ENCODE measurements at places on chromosomes 12 and 14.

DNA sequence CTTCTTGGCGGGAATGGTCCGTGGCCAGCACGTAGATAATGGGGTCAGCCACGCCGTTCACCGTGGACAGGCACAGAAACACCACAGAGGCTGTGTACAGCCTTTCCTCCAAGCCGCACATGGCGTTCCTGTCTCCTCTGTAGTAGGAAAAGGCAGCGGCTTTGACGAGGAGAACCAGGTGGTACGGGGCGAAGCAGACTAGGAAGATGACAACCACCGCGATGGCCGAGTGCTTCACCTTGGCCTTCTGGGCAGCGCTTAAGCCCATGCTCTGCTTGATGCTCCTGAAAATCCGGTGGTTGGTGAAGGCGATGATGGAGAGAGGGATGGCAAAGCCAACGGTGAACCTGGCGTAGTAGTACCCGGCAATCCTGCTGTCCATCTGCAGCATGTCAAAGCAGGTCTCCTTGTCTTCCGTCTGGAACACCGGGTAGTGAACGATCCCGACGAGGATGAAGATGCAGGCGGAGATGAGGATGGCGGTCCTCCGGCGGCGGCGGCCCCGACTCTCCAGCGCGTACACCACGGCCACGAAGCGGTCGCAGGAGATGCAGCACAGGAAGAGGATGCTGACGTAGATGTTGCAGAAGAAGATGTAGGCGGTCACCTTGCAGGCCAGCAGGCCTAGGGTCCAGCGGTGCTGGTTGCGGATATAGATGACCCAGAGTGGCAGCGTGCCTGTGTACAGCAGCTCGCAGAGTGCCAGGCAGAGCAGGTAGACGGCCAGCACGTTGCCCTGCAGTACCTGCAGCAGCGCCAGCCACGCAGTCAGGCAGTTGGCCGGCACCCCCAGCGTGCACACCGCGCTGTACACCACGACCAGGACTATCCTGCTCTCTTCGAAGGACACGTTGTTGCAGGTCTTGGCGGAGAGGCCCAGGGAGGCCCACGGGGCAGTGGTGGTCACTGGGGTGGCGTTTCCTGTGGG is 13.8 kb downstream of the GPR132 start:
- DNase-seq: no peak

DNA sequence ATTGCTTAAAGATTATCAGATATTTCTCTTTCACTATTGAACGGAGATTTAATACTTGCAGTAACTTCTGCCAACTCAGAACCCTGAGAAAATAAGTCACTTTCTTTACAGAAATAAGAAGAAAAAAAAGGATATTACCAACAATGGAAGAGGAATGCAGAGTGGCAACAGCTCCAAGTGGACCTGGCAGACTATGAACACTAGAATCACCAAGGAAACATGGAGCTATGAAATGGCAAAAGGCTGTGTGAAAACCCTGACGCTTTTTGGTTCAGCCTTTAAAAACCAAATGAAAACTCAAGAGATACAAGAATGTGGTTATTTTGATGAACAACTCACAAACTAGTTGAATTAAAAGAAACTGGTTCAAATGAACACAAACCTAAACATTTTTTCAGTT is 17.7 kb downstream of the DTD2 start:
- DNase-seq: no peak

- no peak for DNase-seq
Observed at GRCh38 chr12:54363618-54364017, 668 bp downstream of the GPR84 start.

DNA sequence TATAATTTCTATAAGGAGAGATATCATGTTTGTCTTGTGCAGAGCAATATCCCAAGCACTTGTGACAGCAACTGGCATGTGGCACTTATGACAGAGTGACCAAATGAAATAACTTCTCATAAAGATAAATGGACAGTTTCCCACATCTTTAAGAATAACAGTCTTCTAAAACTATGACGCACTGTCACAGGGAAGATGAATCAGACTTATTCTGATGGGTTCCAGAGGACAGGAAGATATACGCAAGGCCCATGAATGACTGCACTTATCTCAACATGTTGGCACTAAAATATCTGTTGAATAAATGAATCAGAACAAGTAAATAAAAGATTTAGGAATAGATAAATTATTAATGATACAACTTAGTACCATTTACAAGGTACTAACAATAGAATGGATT is 465.8 kb upstream of the SYT1 start:
- DNase-seq: no peak

DNA sequence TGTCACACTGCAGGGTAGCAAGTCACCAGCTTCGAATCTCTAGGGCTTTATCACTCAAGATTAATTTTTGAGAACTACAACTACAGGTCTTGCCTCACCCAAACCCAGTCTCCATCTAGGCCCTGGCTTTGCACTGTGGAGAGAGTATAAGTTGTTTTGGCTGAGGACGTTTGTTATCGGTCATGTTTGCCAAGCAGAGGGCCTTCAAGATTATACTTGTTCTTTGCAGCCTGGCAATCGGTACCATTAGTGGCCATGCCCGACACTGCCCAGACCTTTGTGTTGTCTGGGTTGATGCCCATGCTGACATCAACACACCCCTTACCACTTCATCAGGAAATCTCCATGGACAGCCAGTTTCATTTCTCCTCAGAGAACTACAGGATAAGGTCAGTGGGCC is 25.7 kb downstream of the ARG2 start:
- DNase-seq: no peak

DNA sequence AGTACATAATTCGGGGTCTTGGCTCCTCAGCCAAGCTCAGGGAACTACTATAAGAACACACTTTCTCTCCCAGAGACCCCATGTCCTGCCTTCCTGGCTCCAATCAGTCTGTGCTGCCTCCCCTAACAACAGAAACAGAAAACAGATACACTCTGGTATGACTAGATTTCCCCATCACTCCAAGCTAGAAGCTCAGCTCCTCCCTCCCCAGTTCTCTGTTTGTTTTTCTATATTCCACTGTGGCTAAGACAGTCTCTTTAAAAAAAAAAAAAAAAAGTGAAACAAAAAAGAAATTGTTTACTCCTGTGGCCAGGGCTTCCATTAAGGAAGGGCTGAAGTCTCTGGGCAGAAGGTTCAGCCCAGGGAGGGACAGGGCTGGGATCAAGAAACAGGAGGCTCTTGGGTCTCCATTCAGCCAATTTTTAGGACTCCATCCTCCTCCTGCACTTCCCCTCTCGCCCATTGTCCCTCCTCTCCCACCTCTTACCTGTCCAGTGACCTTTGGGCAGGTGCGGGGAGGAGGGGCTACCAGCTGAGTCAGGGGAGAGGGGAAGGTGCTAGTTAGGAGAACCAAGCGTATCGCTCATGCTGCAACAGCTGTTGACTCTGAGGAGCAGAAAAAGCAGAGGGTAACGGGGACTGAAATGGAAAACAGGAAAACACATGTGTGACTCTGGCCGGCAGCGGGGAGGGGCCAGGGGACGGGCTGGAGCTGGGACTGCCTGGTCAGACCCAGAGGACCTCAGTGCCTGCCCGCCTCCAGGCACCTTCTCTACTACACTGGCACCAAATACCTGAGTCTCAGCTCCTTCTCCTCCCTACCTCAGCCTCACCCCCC is 4.1 kb upstream of the SLC7A7 start:
- no peak for DNase-seq

DNA sequence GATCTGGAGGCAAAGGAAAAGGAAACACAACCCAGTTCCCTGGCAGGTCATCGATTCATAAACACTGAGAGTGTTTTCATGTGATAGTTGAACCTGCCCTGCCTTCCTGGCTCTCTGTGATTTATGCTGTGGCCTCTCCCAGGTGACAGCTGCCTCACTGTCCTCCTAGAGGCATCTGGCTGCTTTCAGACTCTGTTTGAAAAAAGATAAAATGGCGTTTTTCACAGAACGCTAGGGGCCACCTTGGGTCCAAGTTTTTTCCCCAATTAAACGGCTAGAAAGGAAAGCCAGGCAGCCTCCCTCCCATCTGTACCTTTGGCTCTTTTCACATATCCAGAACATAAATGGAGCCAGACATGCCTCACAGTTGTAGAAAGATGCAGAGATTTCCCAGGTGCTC is 252.6 kb upstream of the CCDC196 start:
- no peak for DNase-seq

- no peak for DNase-seq
Observed at GRCh38 chr12:885701-886100, 63.8 kb downstream of the RAD52 start.

DNA sequence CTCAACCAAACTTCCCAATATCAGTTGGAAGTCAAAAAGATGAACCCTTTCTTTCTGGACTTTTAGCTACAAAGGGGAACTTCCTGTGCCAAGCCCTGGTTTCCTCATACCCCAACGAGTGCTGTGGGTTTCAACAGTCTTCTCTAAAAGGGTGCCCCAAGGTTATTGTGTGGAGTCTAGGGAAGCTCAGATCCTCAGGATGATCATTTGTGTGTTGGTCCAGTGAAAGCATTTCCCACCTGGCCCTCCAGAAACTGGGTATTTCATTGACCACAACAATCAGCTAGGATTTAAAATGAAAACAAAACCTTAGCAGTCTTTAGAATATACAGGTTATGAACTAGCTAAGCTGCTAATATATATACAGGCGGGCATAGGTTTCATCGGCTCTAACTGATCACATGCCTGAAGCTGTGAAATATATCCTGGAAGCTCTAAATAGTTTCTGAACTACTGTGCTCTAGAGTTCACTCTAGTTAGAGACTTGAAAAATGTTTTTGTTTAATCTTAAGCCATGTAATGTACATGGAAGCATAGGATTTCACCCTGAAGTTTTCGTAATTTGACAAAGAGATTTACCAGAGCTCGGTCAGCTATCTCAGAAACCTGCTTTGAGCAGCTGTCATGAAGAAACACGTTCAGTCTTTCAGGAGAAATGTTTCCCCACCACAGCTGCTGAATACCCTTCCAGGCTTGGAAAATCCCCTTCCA is 29.6 kb downstream of the P2RX4 start:
- DNase-seq: no peak

DNA sequence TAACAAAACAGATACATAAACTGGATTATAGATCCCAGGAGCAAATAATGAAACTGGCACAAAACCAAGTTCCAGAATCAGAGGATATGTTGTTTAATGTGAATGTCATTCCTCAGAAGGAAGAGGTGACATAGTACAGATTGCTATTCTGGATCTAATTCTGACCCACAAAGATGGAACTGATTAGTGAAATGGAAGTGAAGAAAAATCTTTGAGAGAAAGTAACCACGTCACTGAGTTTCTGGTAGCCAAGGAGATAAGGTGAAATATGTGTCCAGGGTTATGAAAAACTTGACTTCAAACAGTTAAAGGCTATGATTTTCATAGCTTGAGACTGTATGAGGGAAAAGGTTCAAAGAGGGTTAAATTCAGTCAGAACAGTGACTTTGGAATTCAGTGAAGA is 8.3 kb downstream of the OR10AD1 start:
- no peak for DNase-seq

- no peak for DNase-seq
Observed at GRCh38 chr12:105406497-105406896, 76.0 kb downstream of the C12orf75 start.

GRCh38 chr14:89399594-89400068 is 17.4 kb downstream of the FOXN3 start:
- no peak for DNase-seq

DNA sequence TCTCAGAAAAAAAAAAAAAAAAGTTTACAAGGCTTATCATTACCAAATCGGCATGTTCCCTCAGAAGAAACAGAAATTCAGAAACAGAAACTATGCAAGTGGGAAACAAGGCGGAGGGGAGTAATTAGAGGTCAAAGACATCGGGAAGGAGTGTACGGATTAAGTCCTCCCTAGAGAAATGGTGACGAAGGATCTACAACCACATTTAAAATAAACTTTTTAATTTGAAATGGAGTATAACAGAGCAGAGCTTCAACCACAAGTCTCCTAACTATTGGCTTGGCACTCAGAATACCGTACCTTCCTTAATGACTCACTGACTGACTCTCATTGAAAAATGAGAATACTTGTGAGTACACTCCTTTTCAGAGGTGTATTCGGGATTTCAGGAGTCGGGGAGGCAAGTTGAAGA is 908 bp downstream of the ENTPD5 start:
- no peak for DNase-seq

DNA sequence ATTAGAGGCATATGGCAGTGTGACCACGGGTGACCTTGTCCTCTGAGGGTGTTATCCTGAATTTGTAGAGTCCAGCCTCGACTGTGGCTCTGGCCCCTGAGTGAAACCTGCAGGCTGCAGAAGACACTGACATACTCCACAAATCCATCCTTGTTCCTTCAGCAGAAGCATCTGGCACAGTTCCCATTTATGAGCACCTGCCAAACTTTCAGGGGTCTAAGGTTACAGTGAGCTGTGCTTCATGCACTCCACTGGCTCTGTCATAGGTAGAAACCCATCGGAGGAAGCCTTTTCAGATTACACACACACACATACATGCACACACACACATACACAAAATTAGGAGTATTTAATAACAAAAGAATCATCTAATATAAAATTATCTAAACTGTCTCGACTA is 13.6 kb upstream of the NUAK1 start:
- DNase-seq: no peak

- no peak for DNase-seq
Observed at GRCh38 chr14:93135399-93135798, 19.7 kb upstream of the ITPK1 start.

DNA sequence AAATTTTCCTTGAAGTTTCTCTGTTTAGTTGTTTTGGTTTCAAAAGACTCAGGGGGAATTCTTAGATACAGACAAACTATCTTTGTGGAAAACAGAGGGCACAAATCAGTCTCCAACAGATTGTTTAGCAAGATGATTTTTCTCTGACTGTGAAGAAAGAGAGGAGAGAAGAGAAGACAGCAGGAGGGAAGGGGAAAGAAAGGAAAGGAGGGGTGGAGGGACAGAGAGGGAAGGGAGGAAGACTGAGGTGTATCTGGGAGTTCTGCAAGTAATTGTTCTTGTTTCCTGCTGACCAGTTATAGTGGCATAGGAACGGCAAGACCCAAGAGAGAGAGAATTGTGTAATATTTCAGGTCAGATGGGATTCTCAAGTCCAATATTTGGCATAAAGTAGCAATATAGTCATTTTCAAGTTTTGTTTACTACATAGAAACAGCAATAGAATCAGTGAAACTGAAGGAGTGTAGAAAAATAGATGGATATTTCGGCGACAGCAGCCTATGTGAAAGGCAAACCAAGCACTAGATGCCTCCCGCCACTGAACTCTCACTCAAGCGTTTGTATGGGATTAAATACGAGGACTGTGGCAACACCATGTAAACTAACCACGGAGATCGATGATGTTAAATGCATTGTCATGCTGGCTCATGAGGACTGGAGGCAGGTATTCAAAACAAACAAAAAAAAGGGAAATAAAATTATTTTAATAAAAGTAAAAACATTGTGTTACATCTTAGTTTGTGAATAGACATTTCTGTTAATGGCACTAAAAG is 342.5 kb downstream of the SLC16A7 start:
- no peak for DNase-seq

- no peak for DNase-seq
Observed at GRCh38 chr14:73746520-73747378, 32.6 kb upstream of the PNMA1 start.

GRCh38 chr14:75392686-75393641 is 34.9 kb upstream of the JDP2 start:
- no peak for DNase-seq

DNA sequence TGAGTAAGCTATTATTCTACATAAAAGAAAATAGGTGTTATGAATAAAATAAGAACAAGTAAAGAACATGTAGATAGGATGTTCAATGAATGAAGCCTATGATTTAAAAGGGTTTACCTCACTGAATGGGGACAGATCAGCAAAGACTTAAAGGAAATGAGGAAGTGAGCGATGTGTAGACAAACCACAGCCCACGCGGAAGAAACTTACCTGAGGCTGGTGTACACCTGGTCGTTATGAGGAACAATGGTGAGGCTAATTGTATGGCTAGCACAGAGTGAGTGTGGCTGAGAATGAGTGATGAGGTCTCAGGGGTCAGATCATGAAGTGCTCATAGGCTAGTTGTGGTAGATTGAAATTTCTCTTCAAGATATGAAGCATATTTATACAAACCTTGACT is 221.7 kb downstream of the ALG10B start:
- DNase-seq: no peak

Measured in activated T-helper 9 cell treated with anti-CD3 and anti-CD28 coated beads, Interleukin-2, amount 50 U/mL, for 16 hours (primary cell).